ENCODE measurements at places on chromosomes 6 and 20. TPM values are rescaled to one million over a fixed set of nuclear protein-coding genes. Genes with fewer than 3 reads are reported as not detected.
A peak's percentile ranks its signal among the peaks of the same experiment; 100 is the strongest.

The PRDM1 gene
- total RNA-seq, result 1.8 TPM

GRCh38 chr20:24157213-24157612 lies 168.6 kb upstream of the GGTLC1 start:
- H3K27ac ChIP-seq, result no peak overlapping the region
- H3K27me3 ChIP-seq, result no peaks in the 10 kb centered on the region

DNA sequence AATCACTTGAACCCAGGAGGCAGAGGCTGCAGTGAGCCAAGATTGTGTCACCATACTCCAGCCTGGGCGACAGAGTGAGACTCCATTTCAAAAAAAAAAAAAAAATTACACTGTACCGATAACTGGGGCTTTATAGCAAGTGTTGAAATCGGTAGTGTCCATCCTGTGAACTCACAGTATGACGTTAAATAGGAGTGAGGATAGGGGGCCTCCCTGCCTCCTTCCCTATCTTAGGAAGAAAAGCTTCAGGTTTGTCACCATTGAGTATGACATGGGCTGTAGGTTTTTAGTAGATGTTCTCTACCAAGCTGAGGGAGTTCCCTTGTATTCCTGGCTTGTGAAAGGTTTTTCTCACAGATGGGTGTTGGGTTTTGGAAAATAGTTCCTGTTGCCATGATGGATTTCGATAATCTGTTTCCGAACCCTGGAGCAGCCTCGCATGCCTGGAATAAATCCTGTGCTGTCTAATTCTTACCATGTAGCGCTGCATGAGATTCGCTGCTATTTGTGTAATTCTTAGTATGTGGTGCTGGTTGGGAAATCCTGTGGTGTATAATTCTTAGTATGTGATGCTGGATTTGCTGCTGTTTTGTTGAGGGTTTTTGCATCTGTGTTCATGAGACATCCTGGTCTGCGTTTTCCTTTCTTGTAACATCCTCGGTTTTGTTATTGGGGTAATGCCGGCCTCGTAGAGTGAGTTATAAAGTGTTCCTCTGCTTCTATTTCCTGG lies 23.6 kb downstream of the NTSR1 start:
- no peaks in the 10 kb centered on the region for H3K36me3 ChIP-seq
- peaks cover 53% of the 10 kb centered on the region for H3K4me1 ChIP-seq

DNA sequence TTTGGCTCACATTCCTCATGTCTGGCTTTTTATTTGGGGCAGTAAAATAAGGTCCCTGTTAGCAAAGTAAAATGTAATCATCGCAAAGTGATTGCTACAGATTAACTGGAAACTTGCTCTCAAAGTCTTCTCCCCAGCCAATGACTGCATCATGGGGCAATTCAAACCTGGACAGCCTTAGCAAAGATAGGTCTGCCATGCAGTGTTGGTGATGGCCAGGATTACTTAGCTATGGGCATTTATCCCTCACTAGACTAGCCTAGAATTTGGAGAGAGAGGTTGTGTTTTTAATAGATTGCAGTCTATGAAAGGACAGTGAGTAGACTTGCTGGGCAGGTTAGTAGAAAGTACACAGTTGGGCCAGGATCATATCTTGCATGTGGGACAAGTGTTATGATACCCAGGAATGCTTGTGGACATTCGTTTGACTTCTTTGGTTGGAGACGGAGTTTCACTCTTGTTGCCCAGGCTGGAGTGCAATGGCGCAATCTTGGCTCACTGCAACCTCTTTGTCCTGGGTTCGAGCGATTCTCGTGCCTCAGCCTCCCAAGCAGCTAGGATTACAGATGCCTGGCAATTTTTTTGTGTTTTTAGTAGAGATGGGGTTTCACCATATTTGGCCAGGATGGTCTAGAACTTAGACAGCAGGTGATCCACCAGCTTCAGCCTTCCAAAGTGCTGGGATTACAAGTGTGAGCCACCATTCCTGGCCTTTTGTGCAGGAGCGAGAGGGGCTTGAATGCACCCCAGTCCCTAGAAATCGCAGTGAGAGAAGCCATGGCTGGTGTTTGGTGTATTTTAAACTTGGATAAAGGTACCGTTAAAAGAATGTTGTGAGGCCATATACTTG lies 3.4 kb downstream of the RPS12 start:
- H3K4me3 ChIP-seq, result no peak overlapping the region
- no peak for DNase-seq
- H3K27ac ChIP-seq, result no peak overlapping the region
- H3K36me3 ChIP-seq, result peaks cover 23% of the 10 kb centered on the region
- H3K4me1 ChIP-seq, result peaks cover 11% of the 10 kb centered on the region

DNA sequence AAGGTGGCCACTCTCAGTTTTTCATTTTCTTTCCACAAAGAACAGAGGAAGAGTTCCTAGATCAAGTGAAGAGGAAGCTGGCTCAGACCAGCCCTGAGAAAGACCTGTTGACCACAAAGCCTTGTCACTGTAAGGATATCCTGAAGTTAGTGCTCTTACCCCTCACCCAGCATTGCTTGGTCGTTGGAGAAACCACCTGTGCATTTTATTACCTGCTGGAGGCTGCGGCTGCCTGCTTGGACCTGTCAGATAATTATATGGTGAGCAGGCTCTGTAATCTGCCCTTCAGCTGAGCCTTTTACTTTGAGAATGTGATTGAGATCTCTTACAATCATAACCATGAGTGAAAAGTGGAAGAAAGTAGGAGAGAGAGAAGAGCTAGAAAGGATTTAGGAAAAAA lies 21.9 kb downstream of the TREML1 start:
- DNase-seq, result no peak
- H3K27ac ChIP-seq, result no peak overlapping the region
- H3K27me3 ChIP-seq, result no peaks in the 10 kb centered on the region

The LINC00237 gene
- not detected for total RNA-seq

- H3K27me3 ChIP-seq, result no peaks in the 10 kb centered on the region
- H3K4me3 ChIP-seq, result no peak overlapping the region
- H3K36me3 ChIP-seq, result peaks cover 64% of the 10 kb centered on the region
- no peak overlapping the region for H3K27ac ChIP-seq
- no peak for DNase-seq
Measured at GRCh38 chr20:24970754-24971153, 21.7 kb downstream of the CST7 start.

DNA sequence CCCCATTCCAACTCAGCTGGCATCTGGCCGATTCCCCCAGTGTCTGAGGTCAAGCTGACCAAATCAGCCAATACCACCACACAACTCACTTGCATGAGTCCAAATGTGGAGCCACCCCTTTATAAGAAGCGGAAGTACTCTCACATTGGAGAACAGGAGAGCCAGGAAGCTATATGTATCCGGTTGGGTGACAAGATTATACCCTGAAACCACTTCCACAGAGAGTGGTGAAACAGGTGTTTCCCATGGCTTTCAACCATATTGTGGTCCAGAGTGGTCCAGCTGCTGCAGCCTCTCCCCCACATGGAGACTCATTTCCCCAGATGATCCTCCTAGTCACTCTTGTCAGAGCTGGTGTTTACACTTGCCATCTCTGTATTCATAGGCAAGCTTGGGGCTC lies 24.0 kb upstream of the SERINC1 start:
- no peak overlapping the region for H3K4me3 ChIP-seq
- DNase-seq, result no peak
- no peak overlapping the region for H3K27ac ChIP-seq
- no peaks in the 10 kb centered on the region for H3K4me1 ChIP-seq

DNA sequence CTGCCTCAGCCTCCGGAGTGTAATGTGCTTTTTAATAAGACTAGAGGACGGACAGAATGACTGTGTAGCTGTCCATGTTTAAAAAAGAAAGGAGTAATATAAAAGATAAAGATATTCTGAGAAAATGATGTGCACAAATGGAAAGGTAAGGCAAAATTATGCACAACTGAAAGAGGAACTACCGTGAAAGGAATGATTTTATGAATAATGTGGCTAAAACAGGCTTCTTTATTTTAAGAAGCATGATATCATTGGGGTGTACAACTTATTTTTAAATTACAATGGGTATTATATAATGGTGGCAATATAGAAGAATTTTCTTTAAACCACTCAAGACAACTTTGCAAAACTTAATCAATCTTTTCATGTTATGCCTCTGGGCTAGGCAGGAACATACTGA lies 78.1 kb downstream of the FIG4 start:
- H3K36me3 ChIP-seq, result peaks cover 10% of the 10 kb centered on the region
- no peaks in the 10 kb centered on the region for H3K4me1 ChIP-seq
- H3K4me3 ChIP-seq, result no peak overlapping the region
- H3K27me3 ChIP-seq, result no peaks in the 10 kb centered on the region

GRCh38 chr6:156832231-156832647 lies 55.1 kb downstream of the ARID1B start:
- H3K36me3 ChIP-seq, result peaks cover 21% of the 10 kb centered on the region
- H3K4me1 ChIP-seq, result peaks cover 2% of the 10 kb centered on the region
- DNase-seq, result no peak
- no peak overlapping the region for H3K4me3 ChIP-seq
- no peak overlapping the region for H3K27ac ChIP-seq

GRCh38 chr20:40797425-40797824 lies 108.4 kb upstream of the MAFB start:
- no peaks in the 10 kb centered on the region for H3K4me1 ChIP-seq
- no peaks in the 10 kb centered on the region for H3K36me3 ChIP-seq
- H3K4me3 ChIP-seq, result no peak overlapping the region
- DNase-seq, result peak; percentile 80
- H3K27ac ChIP-seq, result no peak overlapping the region

The C6orf15 gene
- 0.38 TPM for total RNA-seq

The SNAI1 gene
- total RNA-seq, result 0.33 TPM

DNA sequence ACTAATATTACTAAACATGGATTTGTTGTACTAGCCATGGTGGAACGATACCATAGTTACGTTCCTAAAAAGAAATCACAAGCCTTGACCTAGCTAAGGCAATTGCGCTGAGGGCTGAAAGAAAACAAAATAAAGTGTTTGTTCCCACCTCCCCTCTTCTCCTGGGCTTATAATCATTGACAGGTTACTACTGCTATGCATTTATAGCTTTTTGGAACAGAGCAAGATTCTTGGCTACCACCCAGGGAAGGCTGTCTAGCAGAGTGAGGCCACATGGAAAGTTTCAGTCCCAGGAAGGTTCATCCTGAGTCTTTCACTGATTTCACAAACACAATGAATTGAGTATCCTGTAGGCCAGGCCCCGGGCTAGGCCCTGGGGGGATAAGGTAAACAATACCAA lies 84.6 kb downstream of the TMEM170B start:
- H3K4me3 ChIP-seq, result no peak overlapping the region
- H3K4me1 ChIP-seq, result no peaks in the 10 kb centered on the region
- H3K36me3 ChIP-seq, result no peaks in the 10 kb centered on the region
- no peaks in the 10 kb centered on the region for H3K27me3 ChIP-seq
- H3K27ac ChIP-seq, result no peak overlapping the region
- DNase-seq, result no peak

The GGT7 gene
- total RNA-seq, result 3.9 TPM

DNA sequence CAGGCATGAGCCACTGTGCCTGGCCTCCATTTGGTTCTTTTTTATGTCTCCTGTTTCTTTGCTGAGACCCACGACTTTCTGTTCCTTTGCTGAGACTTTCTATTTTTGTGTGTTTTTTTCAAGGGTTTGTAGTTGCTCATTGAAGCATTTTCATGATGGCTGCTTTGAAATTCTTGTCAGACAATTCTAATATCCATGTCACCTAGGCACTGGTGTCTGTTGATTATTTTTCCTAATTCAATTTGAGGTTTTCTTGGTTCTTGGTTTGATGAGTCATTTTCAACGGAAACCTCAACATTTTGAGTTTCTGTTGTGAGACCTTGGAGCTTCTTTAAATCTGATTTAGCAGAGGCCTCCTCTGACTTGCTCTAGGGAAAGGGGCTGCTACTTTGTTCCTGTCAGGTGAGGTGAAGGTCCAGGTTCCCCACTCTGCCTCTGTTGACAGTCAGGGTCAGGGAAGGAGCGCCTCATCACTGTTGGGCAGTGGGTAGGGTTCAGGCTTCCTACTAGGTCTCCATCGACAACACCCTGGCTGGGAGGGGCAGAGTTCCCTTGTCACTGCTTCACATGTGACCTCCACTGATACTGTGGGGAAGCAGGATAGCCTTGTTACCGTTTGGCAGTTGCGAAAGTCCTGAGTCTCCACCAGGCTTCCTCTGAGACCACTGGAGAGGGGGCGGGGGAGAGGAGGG lies 67.2 kb upstream of the RNF24 start:
- H3K36me3 ChIP-seq, result no peaks in the 10 kb centered on the region
- H3K4me1 ChIP-seq, result peaks cover 21% of the 10 kb centered on the region
- H3K27ac ChIP-seq, result peak overlapping the region; percentile 86
- H3K4me3 ChIP-seq, result no peak overlapping the region
- DNase-seq, result no peak
